Right ventricle myocardium inferior (tissue), 1 donor: ENCODE measurements at places on chromosomes 3 and 15. TPM values are rescaled to one million over a fixed set of nuclear protein-coding genes. Genes with fewer than 3 reads are reported as not detected.

DNA sequence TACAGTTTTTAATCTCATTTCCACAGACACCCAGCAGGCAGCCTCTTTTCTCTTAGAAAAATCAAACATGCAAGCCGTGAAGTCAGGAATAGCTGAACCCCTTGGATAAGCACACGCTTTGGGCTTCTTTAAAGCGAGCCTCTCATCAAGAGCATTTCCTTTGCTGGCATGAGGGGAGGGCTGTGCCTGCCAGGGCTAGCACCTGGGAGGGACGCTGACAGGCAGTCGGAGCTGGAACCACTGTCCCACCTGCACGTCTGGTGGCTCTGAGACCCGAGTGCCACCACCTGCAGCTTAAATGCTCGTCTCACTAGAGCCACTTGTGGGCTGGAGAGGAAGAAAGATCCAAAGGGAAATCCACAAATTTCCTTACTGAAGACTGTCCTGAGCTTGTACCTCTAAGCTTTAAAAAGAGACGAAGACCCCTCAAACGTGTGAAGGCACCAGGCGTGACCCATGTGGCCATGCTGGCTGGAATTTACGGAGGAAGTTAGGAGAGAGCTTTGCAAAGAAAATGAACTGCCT is 9.4 kb downstream of the MAP6D1 start:
- no peak for DNase-seq

The KLHL6 gene
- total RNA-seq = 0.97 TPM

The GNAT1 gene
- total RNA-seq = not detected

The CCDC54 gene
- not detected for total RNA-seq

- no peak for DNase-seq
These were observed 61.1 kb upstream of the TSEN2 start for GRCh38 chr3:12423131-12423530.
